Left kidney (tissue), 8 donors: ENCODE measurements at places on chromosomes 5 and 9. TPM values are rescaled to one million over a fixed set of nuclear protein-coding genes. Genes with fewer than 3 reads are reported as not detected.

- no peak for DNase-seq
Observed at GRCh38 chr9:126304207-126304970, 22.2 kb upstream of the MVB12B start.

GRCh38 chr5:152355061-152355460 lies 50.0 kb downstream of the NMUR2 start:
- no peak for DNase-seq

GRCh38 chr9:114372921-114373448 lies 14.8 kb downstream of the AKNA start:
- no peak for DNase-seq

DNA sequence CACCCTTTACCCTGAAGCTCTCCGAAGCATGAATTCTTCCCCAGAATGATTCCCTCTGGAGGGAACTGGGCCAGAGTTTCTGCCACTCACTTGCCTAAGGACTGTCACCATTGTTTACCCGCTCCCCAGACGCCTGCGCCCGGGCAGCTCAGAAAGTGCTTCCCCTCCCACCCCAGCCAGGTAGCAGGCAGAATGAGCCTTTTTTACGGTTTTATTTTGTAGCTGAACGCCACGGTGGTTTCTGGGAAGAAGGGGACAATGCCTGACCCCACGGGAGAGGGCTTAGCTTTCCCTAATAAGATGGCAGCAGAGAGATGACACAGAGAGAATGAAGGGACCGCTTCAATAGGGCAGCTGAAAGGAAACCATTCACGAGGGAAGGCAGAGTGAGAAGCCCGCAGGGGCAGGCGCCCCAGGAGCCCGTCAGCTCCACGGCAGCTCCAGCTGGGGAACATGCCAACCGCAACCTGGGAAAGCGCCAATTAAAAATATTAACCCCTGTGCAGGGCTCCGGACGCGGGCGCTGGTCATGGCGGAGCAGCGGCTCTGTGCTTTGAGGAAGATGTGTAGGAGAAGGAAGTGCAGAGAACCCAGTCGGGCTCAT lies 20.4 kb upstream of the NTNG2 start:
- DNase-seq, result no peak

Gene WDR31
- 7.7 TPM for polyA plus RNA-seq

Gene PPP2R2B
- 11.5 TPM for polyA plus RNA-seq

DNA sequence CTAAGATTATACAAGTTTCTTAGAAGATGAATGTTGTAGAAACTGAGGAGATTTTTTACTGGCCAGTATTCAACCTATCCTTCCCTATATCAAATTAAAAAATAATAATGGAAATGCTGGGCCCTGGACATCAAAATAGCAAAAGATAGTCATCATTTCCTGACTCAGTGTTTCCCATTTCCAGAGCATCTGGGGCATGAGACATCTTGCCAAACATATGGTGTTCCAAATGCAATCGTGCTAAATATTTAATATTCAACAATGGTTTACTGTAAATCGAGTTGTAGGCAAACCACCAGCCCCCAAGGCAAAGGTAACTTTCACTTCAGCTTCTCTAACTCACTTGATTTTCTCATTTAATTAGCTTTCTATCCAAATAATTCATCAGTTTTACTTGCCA lies 152.9 kb downstream of the FRMD3 start:
- DNase-seq, result no peak

DNA sequence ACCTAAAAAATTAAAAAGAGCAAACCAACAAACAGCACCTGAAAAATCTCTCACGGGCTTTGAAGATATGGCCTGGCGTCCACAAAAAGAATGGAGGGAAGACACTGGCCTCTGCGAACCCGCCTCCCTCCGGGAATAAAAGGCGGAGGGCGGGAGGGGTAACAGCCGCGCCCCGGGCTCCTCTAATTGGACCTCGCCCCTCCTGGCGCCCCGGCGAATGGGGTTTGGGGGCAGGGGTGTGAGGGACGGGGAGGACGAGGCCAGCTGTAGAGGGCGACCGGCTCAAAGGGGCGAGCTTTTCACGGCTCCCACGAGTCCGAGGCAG lies 753 bp downstream of the FANCC start:
- peak; percentile 60 for DNase-seq

Gene C5orf52
- not detected for polyA plus RNA-seq

DNA sequence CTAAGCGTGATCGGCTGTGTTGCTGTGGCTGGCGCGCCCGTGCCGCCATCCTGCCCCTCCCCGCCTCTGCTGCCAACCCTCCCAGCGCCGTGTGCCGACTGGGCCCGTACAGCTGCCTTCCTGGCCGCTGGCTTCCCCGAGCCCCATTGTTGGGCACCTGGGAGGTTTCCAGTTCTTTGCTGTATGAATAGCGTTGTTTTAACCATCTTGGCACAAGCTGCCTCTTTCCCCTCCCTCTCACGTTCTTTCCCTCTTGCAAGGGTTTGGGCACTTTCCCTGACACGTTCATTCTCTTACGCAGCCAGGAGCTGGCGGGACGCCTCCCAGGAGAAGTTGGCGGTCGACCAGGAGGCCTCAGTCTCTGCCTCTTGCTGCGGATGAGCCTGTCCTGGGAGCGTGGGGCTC lies 43.1 kb upstream of the RXRA start:
- no peak for DNase-seq

DNA sequence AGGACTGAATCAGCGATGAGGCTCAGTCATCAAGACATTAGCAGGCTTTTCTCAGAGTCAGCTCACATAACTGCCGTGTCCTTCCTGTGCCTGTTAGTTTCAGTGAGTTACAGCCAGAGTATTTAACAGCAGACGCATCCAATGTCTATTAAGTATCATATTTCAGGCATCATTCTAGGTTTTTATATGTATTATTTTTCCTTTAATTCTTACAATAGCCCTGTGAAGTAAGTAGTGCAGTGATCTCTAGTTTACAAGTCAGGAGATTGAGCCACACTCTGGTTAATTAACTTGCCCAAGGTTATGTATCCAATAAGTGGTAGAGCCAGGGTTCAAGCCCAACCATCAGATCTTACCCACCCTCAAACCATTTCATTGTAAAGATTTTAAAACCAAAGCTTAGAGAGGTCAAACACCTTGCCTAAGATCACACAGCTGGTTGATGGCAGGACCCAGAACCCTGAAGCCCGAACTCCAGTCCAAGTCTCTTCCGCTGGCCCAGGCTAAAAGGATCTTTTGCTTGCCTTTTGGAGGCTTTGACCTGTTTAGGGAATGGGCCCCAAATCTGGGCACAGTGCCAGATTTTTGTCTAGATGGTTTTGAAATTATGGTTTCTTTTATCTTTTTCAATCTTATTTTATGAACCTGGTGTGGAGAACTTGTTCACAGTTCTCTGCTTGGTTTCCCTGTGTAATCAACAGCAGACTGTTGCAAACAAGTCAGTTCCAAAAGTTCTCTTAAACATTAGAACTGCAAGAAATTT lies 261.2 kb upstream of the CLINT1 start:
- DNase-seq, result peak; percentile 25

GRCh38 chr9:18666348-18666747 lies 192.4 kb downstream of the ADAMTSL1 start:
- DNase-seq, result no peak

DNA sequence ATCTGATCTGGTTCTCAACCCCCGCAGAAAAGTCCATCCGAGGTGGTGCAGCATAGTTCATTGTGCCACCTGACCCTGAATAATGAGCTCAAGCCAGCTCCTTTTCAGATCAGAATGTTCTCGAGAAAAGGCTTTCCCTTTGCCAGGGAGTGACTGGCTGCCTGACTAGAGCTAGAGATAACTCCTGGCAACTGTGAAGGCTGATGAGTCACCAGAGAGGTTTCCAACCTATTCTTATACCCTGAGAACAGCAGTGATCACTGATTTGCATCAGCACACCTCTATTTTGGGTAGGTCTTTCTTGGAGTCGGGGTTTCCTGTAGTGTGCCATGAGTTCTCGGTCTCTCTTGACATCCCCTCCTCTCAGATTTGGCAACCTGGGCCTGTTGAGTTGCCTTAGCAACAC lies 127.9 kb downstream of the PIK3R1 start:
- no peak for DNase-seq

GRCh38 chr9:122192261-122192875 lies 32.7 kb downstream of the MORN5 start:
- no peak for DNase-seq

- DNase-seq, result no peak
Observed at GRCh38 chr5:4078544-4078943, 482.9 kb downstream of the IRX1 start.

DNA sequence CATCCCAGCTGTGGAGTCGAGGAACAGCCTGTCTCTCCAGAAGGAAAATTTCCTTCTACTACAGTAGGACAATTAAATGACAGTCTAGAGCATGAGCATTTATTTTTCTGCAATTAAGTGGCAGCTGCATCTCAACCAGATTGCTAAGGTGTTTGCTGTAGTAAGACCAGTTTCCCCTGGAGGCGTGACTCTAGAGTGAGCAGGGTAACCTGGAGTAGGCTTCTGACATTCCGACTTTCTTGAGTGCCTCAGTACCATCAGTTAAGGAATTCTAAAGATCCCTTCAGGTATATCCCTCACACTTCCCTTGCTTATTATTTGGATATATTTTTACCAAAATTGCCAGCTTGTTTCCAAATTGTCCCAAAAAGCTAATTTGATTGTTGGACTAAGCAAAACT lies 59.2 kb upstream of the IRX2 start:
- no peak for DNase-seq

DNA sequence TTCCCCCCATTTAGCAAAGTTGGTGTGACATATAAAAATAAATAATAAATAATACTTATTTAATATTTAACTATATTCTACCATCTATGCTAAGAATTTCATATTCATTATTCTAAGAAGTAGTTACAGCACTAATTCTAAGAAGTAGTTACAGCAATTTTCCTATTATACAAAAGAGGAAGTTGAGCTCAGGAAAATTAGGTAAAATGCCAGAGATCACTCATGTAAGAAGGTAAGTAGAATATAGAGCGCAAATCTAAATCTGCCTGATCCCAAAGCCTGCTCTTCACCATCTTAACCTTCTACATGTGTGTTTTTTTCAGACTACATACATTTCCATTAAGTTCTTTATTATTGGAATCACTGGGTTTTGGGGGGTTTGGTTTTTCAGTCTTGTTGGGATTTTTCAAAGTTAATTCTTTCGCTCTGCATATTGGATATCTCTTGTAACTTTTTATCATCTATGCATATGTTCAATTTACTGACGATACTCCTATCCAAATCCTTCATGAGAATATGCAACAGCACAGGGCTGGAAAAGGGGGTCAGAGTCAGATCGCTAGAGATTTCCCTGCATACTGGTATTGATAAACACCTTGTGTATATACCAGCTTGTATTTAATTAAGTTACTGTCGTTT lies 852.1 kb downstream of the MAT2B start:
- no peak for DNase-seq

DNA sequence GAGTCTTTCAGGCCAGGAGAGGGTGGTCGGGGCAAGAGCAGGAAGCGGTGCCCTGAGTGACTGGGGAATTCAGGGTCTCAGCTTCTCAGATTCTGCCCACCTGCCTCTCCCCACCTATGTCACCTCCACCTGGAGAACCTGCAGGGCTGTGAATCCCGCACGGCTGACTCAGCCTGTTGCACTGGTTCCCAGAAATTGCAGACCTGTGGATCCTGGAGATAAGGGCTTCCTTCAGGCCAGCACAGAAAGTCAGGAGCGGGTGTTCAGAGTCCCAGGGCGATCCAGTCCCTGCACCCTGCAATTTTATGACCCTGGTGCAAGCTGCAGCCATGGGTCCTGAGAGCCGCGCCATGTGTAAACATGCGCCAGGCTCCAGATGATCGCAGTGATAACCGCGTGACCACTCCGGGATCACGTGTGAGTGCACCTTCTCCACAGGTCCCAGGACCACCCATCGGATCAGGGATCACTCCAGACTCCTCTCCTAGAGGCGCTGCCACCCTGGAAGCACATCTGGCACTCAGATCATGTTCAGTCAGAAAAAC lies 17.8 kb downstream of the IRX4 start:
- no peak for DNase-seq

Gene CCL27
- 1.1 TPM for polyA plus RNA-seq

GRCh38 chr5:139847091-139847490 lies 51.5 kb downstream of the PSD2 start:
- no peak for DNase-seq
